ENCODE measurements at places on chromosomes 13 and 19. TPM values are rescaled to one million over a fixed set of nuclear protein-coding genes. Genes with fewer than 3 reads are reported as not detected.

DNA sequence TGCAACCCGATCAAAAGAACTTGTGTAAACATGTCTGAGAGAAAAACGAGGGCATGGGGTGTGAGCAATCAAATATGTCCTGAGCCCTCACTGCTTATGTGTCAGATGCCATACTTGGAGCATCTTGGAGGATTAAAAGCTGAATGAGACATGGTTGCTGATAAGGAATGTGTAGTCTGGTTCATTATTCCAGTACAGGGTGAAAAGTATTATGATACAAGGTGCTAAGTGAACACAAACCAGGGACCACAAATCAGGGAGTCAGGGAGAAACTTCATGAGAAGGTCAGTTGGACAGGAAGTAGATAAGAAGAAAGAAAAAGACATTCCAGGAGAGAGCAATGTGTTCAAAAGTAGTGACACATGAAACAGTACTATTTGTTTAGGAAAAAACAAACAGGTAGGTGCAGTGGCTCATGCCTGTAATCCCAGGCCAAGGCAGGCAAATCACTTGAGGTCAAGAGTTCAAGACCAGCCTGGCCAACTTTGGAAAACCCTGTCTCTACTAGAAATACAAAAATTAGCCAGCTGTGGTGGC, 2.0 kb upstream of the RCBTB1 start:
- DNase-seq, result no peak

The ZNF850 gene
- 3.6 TPM for total RNA-seq

The BORA gene
- total RNA-seq, result 2.0 TPM

The KASH5 gene
- total RNA-seq, result not detected

DNA sequence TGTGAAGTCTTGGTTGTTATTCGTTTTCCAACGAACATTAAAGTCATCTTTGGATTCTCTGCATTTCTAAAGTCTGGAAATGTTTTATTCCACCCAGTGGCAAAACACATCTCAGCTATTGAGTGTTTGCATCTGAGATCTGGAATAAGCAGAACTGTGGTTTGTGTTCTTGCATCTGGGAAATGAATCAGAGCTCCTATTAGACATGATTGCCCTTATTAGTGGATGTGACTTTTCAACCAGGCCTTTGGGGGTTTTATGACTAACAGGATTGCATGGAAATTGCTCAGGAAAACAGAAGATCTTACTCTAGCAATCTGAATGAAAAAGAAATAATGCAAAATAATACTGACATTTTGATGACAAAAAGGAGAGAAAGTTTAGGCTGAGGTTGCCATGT, 488.8 kb downstream of the IRS2 start:
- no peak for DNase-seq

DNA sequence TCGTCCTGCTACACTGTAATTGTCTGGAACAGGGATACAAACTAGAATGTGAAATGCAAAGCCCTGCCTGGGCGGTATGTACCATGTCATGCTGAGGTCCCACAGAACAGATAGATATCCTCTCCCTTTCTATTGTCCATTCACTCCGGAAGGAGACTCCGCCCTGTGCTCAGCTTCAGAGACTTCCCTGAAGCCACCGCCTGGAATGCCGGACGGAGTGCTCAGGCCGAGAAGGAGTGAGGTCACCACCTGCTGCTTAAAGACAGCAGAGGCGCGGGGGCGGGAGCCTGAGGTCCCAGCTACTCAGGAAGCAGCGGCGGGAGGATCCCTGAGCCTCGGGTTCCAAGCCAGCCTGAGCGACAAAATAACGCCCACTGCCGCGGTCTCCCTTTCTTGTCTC, 890 bp upstream of the ZNF611 start:
- DNase-seq, result no peak

DNA sequence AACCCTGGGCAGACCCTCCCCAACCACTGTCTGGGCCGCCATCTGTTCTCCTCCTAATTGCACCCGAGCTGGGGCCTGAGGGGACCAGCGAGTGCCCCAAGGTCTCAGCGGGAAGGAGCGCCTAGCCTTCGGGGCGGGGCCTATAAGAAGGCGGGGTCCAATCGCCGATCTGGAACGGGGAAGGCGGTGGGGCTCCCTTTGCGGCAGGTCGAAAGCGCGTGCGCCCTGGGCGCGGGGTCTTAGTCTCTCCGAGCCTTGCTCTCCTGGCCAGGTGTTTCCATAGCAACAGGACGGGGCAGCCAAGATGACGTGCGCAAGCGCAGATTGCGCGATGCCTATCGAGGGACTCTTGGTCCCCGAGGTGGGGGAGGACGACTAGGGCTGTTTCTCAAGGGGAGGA, 2.8 kb downstream of the MAST1 start:
- no peak for DNase-seq

- no peak for DNase-seq
Observed at GRCh38 chr19:294341-294945, 3.2 kb upstream of the PLPP2 start.

The MAP4K1 gene
- 3.1 TPM for total RNA-seq

The EFNA2 gene
- 3.8 TPM for total RNA-seq

DNA sequence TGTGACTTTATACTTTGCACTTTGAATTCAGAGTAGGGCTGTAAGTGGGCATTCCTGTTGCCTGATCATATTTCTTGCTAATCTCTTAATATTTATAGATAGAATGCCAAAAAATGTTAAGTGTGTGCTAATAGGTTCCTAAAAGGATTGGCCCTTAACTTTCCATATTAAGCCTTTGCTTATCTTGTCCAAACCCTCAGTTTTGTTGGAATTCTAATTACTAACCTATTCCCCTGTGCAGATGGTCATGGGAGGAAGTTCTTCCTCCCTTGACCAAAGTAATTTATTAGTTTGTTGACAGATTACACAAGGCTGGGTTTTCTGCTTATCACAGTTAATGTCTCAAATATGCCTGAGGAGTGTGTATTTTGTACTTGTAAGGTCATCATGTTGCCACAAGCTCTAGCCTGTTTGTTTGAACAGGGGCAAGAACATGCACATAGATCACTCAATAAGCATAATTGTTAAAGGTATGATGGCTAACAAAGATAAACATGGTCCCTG, 541.1 kb upstream of the SPRY2 start:
- no peak for DNase-seq

The CYP2F1 gene
- not detected for total RNA-seq

- DNase-seq, result no peak
Observed at GRCh38 chr13:34628209-34628682, 313.8 kb upstream of the NBEA start.

GRCh38 chr13:71672512-71672911, 194.5 kb downstream of the DACH1 start:
- DNase-seq, result no peak

DNA sequence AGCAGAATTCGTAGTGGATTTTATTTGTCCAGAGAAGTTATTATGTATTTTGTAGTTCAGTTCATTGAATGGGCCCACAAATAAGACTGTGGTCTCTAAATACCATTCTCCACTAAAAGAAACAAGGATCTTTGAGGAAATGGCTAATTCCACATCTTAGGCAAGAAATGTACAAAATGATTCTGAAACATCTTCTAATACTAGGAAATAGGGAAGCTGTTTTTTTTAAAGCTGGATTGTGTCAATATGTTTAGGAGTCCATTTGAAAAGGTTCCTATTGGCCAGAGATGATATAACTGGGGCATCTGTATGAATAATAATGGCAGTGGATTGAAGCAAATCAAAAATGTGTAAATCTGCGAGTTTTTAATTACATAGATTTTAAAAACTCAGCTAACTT, 88.5 kb upstream of the SIAH3 start:
- DNase-seq, result no peak

All from osteocyte (in vitro differentiated cells).